Breast epithelium (tissue), 4 donors: ENCODE measurements at places on chromosomes 3 and 15.

DNA sequence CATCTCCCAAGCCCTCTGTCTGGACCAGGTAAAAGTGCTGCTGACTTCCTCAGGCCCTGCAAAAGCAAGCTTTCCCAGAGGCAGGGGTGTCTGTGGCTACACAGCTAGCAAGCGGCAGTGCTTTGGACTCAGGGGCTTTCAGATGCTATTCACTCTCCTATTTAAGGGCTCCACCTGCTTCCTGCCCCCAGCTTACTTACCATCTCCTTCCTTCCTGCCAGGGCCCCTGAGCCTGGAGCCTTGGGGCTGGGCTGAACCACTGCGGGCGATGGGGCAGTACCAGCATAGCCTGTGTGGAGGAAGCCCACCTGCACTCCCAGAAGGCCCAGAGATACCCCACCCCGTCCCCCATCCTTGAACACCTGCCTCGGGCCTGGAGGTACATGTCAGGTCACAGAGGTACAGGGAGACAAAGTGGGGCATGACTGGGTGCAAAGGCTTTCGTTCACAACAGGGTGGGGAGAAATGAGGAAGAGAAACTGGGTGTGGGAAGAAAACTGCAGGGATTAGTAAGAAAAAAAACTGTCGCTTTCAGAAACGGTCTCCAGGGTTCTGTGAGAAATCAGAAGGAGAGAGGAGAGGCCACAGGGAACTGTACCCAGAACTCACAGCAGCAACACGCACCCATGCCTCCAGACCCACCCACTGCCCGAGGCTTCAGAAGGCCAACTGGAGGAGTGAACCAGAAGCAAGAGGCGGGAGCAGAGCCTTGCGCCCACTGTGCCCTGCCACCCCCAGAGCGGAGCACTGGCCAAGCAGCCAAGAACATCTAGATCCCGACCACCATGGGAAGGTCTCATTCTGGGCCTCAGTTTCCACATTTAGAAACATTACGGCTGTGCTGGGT, 49.5 kb downstream of the CCDC12 start:
- H3K27ac ChIP-seq = peak overlapping the region; percentile 8
- H3K36me3 ChIP-seq = no peaks in the 10 kb centered on the region
- peak; percentile 40 for DNase-seq
- H3K4me3 ChIP-seq = no peak overlapping the region
- peaks cover 8% of the 10 kb centered on the region for H3K4me1 ChIP-seq

DNA sequence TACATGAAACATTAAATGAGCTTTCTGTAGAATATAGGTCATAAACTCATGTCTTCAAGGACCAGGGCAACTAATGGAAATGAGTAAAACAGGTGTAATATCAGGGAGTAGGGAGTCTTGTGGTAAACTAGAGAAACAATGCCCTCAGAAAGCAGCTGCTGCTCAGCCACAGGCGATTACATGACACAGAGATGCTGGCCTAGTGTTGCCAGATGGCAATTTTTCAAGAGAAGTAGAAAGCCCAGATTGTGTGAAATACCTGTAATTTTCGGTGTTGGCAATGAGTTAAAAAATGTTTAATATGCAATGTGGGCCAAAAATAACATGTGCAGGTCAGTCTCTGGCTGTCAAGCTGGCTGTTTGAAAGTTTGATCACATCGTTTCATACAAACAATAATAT, 23.4 kb downstream of the NCEH1 start:
- H3K27me3 ChIP-seq = no peaks in the 10 kb centered on the region
- H3K27ac ChIP-seq = no peak overlapping the region
- H3K4me3 ChIP-seq = no peak overlapping the region
- no peaks in the 10 kb centered on the region for H3K36me3 ChIP-seq
- H3K4me1 ChIP-seq = no peaks in the 10 kb centered on the region

GRCh38 chr3:132090921-132091320, 56.1 kb upstream of the CPNE4 start:
- DNase-seq = no peak
- H3K27me3 ChIP-seq = no peaks in the 10 kb centered on the region
- no peaks in the 10 kb centered on the region for H3K36me3 ChIP-seq
- no peak overlapping the region for H3K27ac ChIP-seq

DNA sequence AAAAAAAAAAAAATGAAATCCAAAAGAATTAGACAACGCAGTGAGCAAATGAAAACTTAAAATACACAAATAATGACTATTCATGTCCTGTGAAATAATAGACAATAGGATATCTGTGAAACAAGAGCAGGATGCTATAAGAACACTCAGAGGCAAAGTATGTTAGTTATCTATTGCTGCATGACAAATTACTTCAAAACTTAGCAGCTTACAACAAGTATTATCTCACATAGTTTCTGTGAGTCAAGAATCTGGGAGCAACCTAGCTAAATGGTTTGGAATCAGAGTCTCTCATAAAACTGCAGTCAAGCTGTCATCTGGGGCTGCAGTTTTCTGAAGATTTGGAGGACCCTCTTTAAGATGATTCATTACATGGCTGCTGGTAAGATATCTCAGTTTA, 36.5 kb upstream of the ZMAT3 start:
- DNase-seq = no peak
- H3K4me1 ChIP-seq = no peaks in the 10 kb centered on the region
- H3K4me3 ChIP-seq = no peak overlapping the region
- no peak overlapping the region for H3K27ac ChIP-seq
- H3K36me3 ChIP-seq = no peaks in the 10 kb centered on the region

DNA sequence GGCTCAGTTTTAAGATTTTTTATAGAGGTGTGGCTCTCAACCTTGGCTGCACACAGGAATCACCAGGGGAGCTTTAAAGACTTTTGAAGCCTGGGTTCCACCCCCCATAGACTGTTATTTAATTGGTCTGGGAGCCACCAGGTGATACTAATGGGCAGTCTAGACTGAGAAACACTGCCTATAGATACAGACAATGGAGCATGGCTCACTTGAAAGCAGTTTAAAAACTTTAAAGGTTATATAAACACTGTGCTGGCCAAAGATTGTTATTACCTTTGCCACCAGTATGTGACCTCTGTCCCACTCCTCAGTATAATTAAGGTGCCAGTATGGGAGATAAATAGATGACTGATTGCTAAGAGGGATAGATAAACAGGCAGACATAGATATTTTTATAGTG, 3.8 kb downstream of the GOLIM4 start:
- H3K4me3 ChIP-seq = no peak overlapping the region
- no peak for DNase-seq
- no peaks in the 10 kb centered on the region for H3K4me1 ChIP-seq
- no peak overlapping the region for H3K27ac ChIP-seq

- no peak for DNase-seq
- no peak overlapping the region for H3K27ac ChIP-seq
- no peaks in the 10 kb centered on the region for H3K4me1 ChIP-seq
- H3K36me3 ChIP-seq = no peaks in the 10 kb centered on the region
- no peaks in the 10 kb centered on the region for H3K27me3 ChIP-seq
Observed at GRCh38 chr15:57893040-57893439, 172.5 kb downstream of the ALDH1A2 start.
